ENCODE measurements at places on chromosomes 2 and 18.

GRCh38 chr18:76357585-76358260 lies 137.3 kb downstream of the ZNF516 start:
- no peak for DNase-seq

DNA sequence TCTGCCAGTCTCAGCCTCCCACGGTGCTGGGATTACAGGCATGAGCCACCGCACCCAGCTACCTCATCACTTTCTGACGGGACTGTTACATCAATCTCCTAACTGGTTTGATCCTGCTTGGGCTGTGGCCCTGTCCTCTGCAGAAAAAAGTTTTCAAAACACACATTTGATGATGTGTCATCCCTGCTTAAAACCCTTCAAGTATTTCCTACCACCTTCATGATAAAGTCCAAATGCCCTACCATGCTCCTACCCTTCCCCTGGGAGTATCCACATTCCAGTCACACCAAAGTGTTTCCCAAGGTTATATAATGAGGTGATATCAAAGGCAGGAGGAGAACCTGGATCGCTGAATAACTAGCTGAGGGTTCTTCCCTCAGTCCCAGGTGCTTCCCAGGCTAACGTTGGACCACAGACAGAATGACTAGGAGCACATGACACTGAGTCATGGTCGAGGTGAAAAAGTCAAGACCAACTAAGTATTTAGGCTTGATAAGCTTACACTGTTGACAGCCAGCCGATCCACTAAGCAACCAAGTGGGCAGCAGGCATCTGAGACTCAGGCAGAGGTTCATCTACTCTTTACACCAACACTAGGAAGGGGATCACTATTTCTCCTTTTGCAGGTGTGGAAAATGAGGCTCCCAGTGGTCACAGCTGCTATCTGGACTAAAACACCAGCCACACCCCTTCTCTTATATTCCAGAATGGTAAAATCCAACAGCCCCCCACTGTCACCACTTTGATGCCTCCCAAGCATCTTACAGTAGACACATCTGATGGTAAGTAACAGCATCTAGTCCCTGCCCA lies 31.8 kb downstream of the CYRIA start:
- no peak for DNase-seq

- DNase-seq: no peak
Observed at GRCh38 chr2:28513097-28513496, 17.2 kb downstream of the PLB1 start.

DNA sequence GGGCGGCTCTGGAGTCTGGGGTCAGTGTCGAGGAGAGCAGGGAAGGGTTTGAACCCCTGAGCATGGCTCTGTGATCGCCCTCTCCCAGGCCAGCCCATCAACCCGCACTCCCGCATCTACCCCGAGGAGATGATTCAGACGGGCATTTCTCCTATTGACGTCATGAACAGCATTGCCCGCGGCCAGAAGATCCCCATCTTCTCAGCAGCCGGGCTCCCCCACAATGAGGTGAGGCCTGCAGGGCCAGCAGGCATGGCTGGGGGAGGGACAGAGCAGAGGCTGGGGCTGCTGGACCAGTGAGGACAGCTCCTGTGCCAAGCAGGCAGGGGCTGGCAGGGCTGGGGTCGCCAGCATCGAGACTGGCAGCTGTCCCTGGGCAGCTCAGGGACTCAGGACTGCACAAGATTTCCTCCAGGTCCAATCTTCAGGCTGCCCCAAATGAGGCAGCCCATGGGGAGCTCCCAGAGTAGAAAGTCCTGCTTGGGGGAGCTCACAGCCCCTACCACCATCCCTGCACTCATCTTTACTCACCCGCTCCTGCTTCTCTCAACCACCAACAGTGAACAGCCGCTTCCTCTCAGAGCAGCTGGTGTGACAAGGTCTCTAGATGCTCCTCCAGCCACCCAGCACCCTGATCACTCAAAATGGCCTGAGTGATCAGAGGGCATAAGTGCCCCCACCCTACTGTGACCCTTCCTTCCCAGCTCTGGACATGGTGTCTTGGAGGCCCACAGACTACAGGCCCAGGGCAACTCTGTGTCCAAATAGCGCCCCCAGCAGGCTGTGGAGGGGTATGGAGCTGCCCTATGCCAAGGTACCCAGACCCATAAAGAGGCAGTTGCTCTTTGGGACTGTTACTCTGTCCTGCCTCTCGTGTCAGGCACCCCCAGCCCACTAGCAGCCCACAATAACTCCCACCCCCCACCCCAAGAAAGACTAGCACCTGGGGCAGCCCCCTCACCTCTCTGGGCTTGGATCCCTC lies 18.3 kb upstream of the ANKRD53 start:
- DNase-seq: no peak

- DNase-seq: no peak
Observed at GRCh38 chr2:158207354-158207753, 105.7 kb downstream of the UPP2 start.

GRCh38 chr2:70620020-70620419 lies 66.4 kb upstream of the TGFA start:
- no peak for DNase-seq

GRCh38 chr2:210318486-210318885 lies 3.5 kb upstream of the MYL1 start:
- DNase-seq: no peak

DNA sequence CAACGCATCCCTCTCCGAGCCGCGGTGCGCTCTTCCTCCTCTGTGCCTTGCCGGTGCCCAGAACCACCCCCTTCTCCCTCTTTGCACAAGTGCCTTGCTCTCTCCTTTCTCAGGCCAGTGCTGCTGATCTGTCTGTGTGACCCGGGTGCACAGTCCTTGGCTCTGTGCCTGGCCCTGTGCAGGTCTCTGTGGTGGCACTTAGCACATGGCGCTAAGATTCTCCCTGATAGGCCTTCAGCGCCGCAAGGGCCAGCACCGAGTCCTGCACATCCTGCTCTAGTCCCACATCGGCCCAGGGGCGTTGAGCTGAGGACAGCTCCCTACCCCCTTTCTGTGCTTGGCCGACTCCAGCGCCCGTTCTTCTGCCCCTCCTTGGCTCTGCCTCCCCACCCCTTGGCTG lies 136.1 kb downstream of the NEDD4L start:
- DNase-seq: no peak

DNA sequence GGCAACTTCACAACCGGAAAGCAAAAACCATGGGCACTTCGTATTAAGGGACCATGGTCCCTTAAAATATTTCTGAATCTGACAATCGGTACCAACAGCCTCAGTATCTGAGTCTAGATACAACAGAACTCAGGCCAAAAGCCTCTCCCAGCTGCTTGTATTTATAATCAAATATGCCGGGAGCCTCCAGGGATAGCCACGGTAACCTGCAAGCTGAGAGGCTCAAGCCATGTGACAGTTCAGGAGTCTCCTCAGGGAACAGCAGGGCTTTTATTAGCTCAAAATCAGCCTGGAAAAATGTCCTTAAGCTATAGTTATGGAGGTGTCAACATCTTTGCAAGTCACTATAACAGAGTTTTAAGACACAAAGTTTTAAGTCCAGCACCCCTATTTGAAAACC lies 352.8 kb upstream of the GYPC start:
- DNase-seq: no peak

DNA sequence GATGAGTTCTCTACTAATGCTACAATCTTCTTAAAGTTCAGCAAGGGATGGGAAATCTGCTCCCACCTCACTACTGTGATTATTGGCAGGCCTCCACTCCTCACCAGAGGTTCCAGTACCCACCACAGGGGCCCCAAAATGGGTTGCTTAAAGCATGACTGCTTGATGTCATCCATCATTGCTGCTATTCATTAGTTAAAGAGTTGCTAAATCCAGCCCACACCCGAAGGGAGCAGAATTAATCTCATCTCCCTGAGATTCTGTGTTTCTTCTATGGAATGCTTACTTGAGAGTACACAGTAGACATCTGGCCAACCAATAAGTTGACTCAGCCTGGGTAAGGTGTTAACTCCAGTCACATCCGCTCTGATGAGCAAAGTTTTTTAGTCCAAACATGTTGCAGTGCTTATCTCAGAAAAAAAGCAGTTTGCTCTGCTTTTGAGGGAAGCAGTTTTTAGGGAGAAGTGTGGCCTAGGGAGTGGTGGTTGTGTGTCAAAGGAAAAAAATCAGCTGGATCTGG lies 690.2 kb upstream of the POU3F3 start:
- DNase-seq: no peak

DNA sequence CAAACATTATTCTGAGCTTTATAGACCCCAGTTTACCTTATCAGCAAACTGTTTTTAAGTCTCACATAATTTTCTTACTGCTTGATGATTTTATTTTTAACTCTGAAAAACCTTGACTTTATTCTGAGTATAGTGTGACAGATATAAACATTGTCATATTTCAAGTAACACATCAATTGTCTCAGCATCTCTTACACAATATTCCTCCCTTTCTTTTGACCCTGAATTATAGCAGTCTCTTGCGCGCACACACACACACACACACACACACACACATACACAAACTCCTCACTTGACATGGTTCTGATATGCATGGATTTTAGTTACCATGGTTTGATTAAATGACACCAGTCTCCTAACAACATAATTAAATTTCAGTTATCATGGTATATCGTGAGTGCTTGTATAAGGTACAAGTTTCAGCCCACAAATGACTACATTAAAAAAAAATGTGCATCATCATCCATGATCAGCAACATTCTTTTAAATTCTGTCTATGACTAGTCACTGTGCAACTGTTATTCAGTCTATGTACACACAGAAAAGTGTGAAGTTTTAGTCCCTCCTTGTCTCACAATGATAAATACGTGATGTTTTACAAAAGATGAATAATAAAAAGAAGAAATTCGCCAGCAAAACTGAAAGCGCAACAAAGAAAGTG lies 39.5 kb upstream of the TACR1 start:
- no peak for DNase-seq

DNA sequence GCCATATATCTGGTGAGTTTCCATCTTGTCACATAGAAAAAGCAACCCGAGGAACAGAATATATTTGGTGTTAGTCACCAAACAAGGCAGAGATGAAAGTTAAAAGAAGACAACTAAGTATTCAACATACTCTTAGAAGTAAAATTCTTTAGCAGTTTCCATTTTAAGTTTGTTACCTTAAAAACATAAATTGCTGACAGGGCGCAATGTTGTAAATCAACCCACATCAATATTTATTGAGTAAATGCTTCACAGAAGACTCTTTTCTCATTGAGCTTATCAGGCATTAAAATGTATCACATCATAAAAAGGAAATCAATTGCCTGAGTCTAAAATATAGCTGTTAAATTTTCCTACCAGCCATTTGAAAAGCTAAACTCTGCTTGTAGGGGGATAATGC lies 603.0 kb downstream of the FBXO15 start:
- DNase-seq: no peak

DNA sequence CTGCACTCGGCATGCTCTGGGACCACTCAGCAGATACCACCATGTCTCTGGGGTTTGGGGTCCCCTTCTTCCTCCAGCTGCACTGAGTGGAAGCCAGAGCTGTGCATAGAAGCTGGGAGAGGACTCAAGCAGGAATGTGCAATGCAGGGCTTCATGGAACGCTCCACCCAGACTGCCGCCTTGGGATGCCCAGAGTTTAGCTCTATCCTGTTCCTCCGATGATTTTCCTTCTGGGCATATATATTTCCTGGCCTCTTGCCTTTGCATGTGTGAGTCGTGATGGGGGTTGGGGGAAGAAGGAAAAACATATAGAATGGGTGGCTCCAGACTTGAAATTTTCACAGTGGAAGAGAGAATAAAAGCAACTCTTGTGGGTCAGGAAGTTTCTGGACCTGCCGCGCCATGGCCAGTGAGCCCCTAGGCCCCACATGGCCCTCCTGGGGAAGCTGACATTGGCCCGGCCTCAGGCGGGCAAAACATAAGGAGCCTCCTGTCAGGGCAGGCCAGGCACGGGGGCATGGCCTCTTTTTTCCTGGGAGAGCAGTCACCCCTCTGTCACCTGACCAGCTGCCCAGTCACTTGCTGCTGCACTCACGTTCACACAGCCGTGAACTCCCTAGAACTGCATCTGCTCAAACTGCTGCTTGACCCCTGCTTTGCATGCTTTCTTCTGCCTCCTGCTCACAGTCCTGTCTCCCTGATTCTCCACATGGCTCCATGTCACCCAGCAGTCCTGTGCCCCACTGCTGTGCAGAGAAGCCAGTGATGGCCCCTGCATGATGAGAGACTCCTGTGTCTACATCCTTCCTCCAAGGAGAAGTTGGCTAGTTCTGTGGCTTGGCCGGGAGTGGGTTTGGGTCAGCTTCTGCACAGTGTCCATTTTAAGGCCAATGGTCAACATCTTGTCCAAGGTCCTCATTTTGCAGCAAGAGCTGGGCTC lies 197.8 kb downstream of the CTIF start:
- no peak for DNase-seq

DNA sequence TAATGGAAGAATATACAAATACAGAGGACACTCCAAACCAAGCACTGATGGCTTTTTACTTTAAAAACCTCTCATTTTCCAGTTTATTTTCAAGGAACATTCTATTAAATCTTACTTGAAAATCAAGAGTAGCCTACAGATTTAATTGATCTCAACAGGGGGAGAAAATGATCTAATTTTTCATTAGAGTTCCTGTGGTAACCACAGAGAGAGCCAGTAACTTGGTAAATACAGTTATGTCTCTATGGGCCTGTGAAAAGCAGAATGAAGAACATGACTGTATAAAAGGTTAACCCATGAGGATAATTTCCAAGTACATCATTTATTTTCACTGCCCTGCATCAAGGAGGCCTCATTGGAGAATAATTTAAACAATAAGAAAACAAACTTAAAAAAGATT lies 39.8 kb upstream of the ITPRID2 start:
- DNase-seq: no peak

DNA sequence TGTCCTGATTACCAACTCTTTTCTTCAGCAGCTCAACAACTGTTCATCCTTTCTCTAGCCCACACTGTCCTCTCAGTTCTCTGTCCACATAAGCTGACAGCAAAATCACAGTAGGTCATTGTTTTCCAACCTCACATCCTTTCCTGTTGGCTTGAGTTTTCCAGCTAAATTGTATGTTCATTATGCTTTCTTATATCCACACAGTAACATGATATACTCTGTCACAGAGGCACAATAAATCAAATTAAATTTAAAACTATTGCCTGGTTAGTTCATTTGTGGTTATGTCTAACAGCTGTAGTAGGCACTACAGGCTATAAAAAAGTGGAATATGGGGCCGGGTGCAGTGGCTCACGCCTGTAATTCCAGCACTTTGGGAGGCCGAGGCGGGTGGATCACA lies 179.9 kb downstream of the ETAA1 start:
- DNase-seq: no peak

DNA sequence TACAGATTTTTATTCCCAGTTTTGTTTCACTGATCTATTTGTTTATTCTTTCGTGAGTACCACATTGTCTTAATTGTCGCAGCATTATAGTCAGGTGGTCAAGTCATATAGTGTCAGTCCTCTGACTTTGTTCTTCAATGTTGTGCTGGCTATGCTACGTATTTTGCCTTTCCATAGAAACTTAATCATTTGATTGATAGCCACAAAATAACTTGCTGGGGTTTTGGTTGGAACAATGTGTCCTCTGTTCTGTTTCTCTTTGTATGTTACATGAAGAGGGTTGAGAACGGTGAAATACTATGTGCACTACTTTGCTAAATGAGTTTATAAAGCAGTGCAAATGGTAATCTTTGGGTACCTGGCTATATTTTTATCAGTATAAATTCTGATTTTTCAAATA lies 64.9 kb upstream of the TTC27 start:
- no peak for DNase-seq
